ENCODE measurements at places on chromosomes 5 and 9.

DNA sequence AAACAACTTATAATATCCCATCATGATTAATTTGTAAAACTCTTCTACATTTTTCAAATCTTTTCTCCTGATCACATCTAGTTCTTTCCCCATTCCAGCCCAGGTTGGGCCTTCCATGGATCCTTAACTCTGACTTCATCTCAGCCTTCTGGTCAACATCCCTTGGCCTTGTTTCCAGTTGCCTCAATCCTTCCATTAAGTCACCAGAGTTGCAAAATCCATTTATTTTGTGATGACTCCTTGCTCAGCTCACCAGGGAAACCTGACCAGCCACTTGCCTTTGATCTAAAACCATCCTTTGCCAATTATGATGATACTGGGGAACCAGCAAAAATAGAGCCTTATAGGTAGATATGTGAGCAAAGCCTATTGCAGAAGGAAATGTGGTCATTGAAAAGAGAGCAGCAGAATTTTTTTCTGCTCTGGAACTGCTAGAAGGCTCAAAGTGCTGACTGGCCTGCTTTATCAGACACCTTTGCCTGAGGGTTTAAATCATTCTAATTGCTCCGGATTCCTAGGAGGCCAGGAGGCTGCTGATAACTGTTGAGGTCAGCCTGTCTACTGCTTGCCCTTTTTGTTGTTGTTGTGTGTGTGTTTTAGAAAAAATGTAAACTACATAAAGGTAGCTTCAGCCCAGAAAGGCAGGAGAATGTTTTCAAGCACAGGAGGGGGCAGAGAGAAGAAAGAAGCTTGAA lies 512.2 kb upstream of the GRIA1 start:
- no peak overlapping the region for H3K27ac ChIP-seq
- no peaks in the 10 kb centered on the region for H3K27me3 ChIP-seq
- H3K4me1 ChIP-seq: no peaks in the 10 kb centered on the region
- no peaks in the 10 kb centered on the region for H3K36me3 ChIP-seq
- no peak for DNase-seq
- H3K4me3 ChIP-seq: no peak overlapping the region

- H3K27me3 ChIP-seq: peaks cover 5% of the 10 kb centered on the region
- H3K4me1 ChIP-seq: no peaks in the 10 kb centered on the region
- H3K4me3 ChIP-seq: no peak overlapping the region
- no peaks in the 10 kb centered on the region for H3K36me3 ChIP-seq
- DNase-seq: no peak
Measured at GRCh38 chr9:133986774-133987445, 5.2 kb downstream of the VAV2 start.

DNA sequence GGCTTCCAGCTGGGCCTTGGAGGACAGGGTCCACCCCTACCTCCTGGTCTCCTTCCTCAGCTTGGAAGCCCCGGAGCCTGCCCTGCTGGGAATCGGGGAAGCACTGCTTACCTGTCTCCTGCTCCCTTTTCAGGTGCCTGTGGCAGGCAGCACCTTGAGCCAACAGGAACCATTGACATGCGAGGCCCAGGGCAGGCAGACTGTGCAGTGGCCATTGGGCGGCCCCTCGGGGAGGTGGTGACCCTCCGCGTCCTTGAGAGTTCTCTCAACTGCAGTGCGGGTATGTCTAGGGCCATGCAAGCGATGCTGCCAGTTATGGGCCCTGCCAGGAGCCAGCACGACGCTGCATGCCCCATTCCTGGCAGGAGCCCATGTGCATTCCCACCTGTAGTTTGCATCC lies 3.8 kb upstream of the CACFD1 start:
- peaks cover 2% of the 10 kb centered on the region for H3K4me1 ChIP-seq
- peaks cover 4% of the 10 kb centered on the region for H3K27me3 ChIP-seq

GRCh38 chr9:33719581-33720374 lies 75.6 kb upstream of the PRSS3 start:
- no peak overlapping the region for H3K4me3 ChIP-seq
- H3K27ac ChIP-seq: no peak overlapping the region
- peaks cover 13% of the 10 kb centered on the region for H3K27me3 ChIP-seq
- peak; percentile 44 for DNase-seq
- peaks cover 2% of the 10 kb centered on the region for H3K4me1 ChIP-seq
- H3K36me3 ChIP-seq: no peaks in the 10 kb centered on the region

GRCh38 chr5:181001947-181002346 lies 13.3 kb downstream of the BTNL3 start:
- H3K27me3 ChIP-seq: peaks cover 6% of the 10 kb centered on the region
- no peak for DNase-seq
- H3K36me3 ChIP-seq: no peaks in the 10 kb centered on the region
- no peak overlapping the region for H3K4me3 ChIP-seq

DNA sequence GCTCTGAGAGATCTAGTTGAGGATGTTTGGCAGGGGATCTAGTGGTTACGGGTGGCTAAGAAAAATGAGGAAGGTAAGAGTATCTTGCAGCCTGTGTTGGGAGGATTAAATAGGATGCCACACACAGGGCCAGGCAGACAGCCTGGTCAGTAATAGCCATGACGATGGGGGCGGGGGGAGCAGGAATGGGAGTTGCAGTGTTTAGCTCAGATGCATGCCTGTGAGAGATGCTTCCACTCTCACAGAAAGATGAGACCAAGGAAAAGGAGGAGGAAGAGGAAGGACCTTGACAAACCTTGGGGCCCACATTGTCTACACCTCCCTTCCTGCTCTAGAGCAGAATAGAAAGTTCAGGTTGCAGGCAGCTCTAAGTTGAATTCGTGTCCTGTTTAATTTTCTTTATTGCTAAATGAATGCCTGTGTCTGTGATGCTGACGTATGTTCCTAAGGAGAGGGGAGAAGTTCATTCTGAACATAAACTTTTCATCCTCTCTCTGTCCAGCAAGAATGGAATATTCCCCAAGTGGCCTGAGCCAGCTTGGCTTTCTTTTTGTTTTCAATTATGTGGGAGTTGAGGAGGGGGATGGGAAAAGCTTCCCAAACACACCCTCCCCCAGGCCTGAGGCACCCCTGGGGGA lies 28.7 kb downstream of the TGFBI start:
- no peak for DNase-seq
- no peaks in the 10 kb centered on the region for H3K36me3 ChIP-seq
- H3K27ac ChIP-seq: no peak overlapping the region
- H3K27me3 ChIP-seq: peaks cover 8% of the 10 kb centered on the region

- H3K27ac ChIP-seq: no peak overlapping the region
- no peaks in the 10 kb centered on the region for H3K36me3 ChIP-seq
- H3K27me3 ChIP-seq: peaks cover 3% of the 10 kb centered on the region
- no peak overlapping the region for H3K4me3 ChIP-seq
- peaks cover 7% of the 10 kb centered on the region for H3K4me1 ChIP-seq
Measured at GRCh38 chr5:56273376-56273955, 40.3 kb upstream of the ANKRD55 start.

GRCh38 chr5:58106754-58107410 lies 353.0 kb downstream of the PLK2 start:
- no peak overlapping the region for H3K4me3 ChIP-seq
- no peaks in the 10 kb centered on the region for H3K4me1 ChIP-seq
- H3K27ac ChIP-seq: no peak overlapping the region
- peaks cover 2% of the 10 kb centered on the region for H3K27me3 ChIP-seq

GRCh38 chr5:139147483-139148087 lies 50.6 kb downstream of the SIL1 start:
- H3K4me1 ChIP-seq: peaks cover 5% of the 10 kb centered on the region
- no peak overlapping the region for H3K27ac ChIP-seq
- no peaks in the 10 kb centered on the region for H3K27me3 ChIP-seq
- no peak for DNase-seq
- H3K36me3 ChIP-seq: no peaks in the 10 kb centered on the region
- no peak overlapping the region for H3K4me3 ChIP-seq

DNA sequence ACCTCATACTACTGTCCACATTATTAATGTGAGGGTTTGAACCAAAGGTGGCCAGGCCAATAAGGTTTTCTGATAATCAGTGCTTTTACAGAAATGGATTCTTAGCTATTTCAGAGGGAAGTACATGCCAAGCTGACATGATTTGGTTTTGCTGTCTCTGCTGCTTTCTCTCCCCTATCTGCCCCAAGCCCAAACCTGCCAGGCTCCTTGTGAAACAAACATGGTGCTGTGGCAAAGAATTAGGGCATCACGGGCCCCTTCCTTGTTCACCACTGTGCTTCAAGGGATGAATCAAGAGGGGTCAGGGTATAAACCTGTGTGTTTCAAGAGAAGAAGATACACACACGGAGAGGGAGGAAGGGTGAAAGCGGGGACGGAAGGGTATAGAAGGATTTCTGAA lies 41.3 kb upstream of the SMU1 start:
- H3K36me3 ChIP-seq: peaks cover 30% of the 10 kb centered on the region
- peaks cover 23% of the 10 kb centered on the region for H3K4me1 ChIP-seq
- no peak overlapping the region for H3K4me3 ChIP-seq
- no peaks in the 10 kb centered on the region for H3K27me3 ChIP-seq

DNA sequence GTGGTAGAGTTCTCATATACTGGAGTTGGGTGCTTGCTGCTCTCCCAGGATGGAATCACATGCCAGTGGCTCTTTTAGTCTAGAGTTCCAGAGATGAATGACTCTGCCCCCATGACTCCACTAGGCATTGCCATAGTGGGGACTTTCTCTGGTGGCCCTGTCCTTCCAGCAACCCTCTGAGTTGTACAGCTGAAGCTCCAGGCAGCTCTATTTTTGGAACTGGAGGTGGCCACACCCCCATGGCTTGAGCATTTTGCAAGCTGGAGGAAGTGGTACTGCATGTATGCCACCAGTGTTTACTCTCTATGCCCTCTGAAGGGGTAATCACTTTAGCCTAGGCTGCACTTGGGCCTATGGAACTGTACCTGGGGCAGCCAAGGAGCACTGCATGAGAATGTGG lies 112.6 kb downstream of the RANBP17 start:
- H3K4me3 ChIP-seq: no peak overlapping the region
- no peaks in the 10 kb centered on the region for H3K27me3 ChIP-seq
- H3K27ac ChIP-seq: no peak overlapping the region
- DNase-seq: no peak
- H3K36me3 ChIP-seq: no peaks in the 10 kb centered on the region

- no peak for DNase-seq
- H3K4me3 ChIP-seq: no peak overlapping the region
- H3K27ac ChIP-seq: peak overlapping the region; percentile 79
- H3K4me1 ChIP-seq: peaks cover 14% of the 10 kb centered on the region
- H3K27me3 ChIP-seq: no peaks in the 10 kb centered on the region
Measured at GRCh38 chr5:60945813-60946187, 795 bp downstream of the NDUFAF2 start.

DNA sequence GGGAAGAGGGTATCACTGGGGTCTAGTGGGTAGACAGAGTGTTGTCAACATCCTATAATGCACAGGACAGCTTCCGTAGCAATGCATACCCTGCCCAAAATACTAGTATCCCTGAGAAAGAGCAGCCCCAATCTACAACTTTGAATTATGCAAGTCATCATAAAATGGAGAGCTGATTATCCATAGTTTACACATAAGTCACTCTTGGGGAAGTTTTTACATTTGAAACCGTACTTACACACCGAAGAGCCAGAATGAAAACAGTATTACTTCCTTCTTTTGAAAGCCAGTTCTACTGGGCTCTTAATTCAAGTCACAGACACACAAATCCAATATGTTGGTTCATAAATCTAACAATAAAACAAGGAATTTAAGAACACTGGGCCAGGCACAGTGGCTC lies 21.6 kb downstream of the RNF145 start:
- H3K27ac ChIP-seq: no peak overlapping the region
- H3K36me3 ChIP-seq: peaks cover 39% of the 10 kb centered on the region
- no peaks in the 10 kb centered on the region for H3K27me3 ChIP-seq
- no peak for DNase-seq
- peaks cover 22% of the 10 kb centered on the region for H3K4me1 ChIP-seq
- no peak overlapping the region for H3K4me3 ChIP-seq

GRCh38 chr5:73938280-73938937 lies 312.4 kb downstream of the ARHGEF28 start:
- no peak overlapping the region for H3K4me3 ChIP-seq
- H3K27ac ChIP-seq: no peak overlapping the region
- no peak for DNase-seq
- H3K27me3 ChIP-seq: peaks cover 7% of the 10 kb centered on the region

DNA sequence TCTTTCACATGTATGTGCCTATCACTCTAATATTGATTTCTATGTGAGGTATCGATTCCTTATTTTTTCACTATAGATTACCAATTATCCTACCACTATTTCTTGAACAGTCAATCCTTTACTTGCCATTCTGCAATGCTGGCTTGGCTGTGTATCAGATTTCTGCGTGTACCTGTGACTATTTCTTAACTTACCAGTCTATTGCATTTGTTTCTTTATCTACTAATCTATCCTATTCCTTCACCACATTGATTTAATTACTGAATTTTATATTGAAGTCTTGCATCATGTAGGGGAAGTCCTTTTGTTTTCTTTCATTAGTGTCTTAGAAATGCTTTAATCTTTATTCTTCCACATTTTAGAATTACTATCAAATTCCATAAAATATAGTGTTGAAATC lies 684.8 kb downstream of the LRRC70 start:
- H3K27ac ChIP-seq: no peak overlapping the region
- H3K36me3 ChIP-seq: no peaks in the 10 kb centered on the region
- no peaks in the 10 kb centered on the region for H3K4me1 ChIP-seq
- H3K27me3 ChIP-seq: no peaks in the 10 kb centered on the region
- DNase-seq: no peak

DNA sequence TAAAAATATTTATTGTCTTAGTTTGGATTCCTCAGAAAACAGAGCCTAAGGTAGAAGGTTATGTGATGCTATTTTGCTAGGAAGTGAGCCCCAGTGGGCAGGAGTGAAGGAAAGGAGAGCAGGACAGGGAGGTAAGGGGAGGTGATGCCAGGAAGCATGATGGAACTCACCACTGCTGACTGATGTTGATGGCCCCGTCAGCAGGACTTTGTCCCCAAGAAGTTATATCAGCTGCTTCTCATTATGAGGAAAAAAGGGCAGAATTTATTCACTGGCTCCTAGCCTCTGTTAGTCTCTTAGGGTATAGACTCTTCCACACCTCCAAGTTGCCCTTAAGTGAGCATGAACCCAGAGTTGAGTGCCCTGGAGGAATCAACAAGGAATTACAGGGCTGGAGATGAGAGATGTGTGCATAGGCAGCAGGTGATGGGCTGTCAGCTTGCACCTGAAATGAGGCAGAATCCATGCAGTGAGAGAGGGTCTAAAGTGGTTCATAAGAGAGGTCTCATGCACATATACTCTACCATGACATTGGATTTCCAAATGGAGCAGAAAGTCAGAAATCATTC lies 120.6 kb upstream of the NIPBL start:
- no peak for DNase-seq
- H3K27me3 ChIP-seq: peaks cover 9% of the 10 kb centered on the region
- H3K4me3 ChIP-seq: no peak overlapping the region
- no peaks in the 10 kb centered on the region for H3K4me1 ChIP-seq

DNA sequence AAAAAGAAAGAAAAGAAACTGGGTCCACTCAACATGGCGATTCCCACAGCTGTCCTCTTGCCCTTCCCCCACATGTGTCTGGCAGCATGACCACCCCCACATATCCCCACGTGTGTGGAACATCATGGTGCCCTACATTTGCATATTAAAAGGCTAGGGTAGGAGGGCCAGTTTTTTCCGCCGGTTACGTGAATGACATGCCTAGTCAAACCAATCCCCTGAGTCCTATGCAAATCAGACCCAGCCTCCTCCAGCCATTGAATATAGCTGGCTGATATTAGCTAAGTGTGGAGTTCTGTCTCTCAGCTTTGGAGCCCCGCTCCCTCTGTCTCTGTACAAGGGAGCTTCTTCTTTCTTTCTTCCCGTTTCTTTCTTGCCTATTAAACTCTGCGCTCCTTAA lies 33.0 kb upstream of the CCDC112 start:
- peaks cover 28% of the 10 kb centered on the region for H3K27me3 ChIP-seq
- DNase-seq: no peak
- H3K4me3 ChIP-seq: no peak overlapping the region

- DNase-seq: no peak
- no peaks in the 10 kb centered on the region for H3K36me3 ChIP-seq
- no peak overlapping the region for H3K27ac ChIP-seq
Measured at GRCh38 chr5:76964060-76964459, 11.2 kb downstream of the CRHBP start.

GRCh38 chr5:113090336-113091106 lies 113.9 kb downstream of the DCP2 start:
- H3K27me3 ChIP-seq: no peaks in the 10 kb centered on the region
- no peak overlapping the region for H3K4me3 ChIP-seq

Measured in activated naive CD8-positive, alpha-beta T cell treated with anti-CD3 and anti-CD28 coated beads, Interleukin-2, amount 10 ng/mL, durations not matched to agents 7 days and 5 days (primary cell).